Muscle of leg (tissue), 16 donors: ENCODE measurements at places on chromosomes 2 and 18. TPM values are rescaled to one million over a fixed set of nuclear protein-coding genes. Genes with fewer than 3 reads are reported as not detected.

GRCh38 chr2:232532419-232532818 is 6.5 kb downstream of the CHRND start:
- peaks cover 59% of the 10 kb centered on the region for H3K4me1 ChIP-seq
- H3K27ac ChIP-seq = no peak overlapping the region
- H3K27me3 ChIP-seq = peaks cover 4% of the 10 kb centered on the region
- H3K4me3 ChIP-seq = no peak overlapping the region
- peaks cover 38% of the 10 kb centered on the region for H3K36me3 ChIP-seq

DNA sequence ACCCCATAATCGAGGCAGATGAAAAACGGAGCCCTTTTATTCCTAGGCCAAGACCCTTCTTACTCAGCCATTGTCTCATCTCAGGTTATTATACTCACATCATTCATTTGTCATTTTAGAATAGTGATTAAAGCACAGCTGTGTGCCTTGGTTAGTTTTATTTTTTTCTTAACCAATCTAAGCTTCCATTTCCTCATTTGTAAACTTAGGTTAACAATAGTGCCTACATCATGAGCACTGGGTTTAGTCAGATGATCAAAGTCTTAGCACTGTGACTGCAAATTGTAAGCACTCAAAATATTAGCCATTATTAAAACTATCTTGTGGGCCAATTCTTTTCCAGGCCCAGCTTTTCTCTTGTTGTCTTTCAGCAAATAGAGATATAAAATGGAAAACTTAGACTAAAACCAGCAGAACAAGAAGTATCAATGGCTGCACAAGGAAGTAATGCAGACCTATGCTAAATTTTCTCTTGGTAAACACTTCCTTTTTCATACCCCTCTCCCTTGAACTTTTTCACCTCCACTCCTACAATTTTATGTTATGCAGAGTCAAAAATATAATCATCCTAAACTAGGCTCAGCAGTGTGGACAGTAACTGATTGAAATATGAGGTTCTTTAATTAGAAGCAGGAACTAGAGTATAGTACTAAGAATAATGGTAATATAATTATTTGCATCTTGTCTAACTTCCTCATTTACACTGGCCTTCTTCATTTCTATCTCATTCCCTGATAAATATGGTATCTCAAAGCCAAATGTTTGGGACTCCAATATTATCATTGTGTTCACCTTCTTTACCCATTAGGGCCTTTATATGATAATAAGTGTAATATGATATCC is 21.5 kb upstream of the GALNT3 start:
- no peaks in the 10 kb centered on the region for H3K27me3 ChIP-seq
- DNase-seq = no peak
- H3K36me3 ChIP-seq = no peaks in the 10 kb centered on the region
- H3K4me3 ChIP-seq = no peak overlapping the region

DNA sequence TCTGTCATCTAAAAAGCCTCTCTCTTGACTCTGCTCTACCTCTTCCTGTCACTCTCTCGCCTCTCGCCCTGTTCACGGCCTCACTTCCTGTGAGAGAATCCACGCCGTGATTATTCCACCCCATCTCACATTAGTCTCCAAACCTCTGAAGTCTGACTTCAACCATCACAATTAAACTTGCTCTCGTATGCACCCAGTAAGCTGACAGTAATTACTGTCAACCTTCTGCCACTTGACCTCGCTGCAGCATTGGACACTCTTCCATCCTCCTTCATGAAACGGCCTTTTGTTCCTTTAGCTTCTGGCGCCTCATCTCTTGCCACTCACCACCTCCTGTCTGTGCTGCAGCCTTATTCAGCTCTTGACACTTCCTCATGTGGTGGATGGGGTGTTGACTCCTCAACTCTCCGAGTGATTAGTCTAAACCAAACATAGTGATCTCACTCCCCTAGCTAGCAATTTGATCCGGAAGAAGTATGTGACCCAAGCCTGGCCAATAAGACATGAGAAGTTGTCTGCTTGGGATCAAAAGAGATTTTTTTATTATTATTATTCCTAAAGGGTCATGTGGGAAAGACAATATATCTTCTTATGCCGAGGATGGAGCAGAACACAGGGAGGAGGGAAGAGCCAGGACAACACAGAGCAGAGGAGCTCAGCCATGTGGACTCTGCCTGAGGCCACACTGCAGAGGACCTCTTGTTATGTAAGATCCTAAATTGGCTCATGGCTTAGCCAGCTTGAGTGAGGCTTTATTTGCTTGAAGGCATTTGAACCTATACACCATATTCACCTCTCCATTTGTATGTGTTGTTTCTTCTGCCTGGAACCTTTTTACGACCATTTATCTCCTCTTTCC is 38.4 kb upstream of the MYO1B start:
- DNase-seq = no peak
- H3K36me3 ChIP-seq = no peaks in the 10 kb centered on the region
- H3K27ac ChIP-seq = no peak overlapping the region
- no peaks in the 10 kb centered on the region for H3K27me3 ChIP-seq
- H3K4me3 ChIP-seq = no peak overlapping the region

COL3A1 gene
- 6,715 TPM for polyA plus RNA-seq

TFPI gene
- polyA plus RNA-seq = 56.9 TPM

DNA sequence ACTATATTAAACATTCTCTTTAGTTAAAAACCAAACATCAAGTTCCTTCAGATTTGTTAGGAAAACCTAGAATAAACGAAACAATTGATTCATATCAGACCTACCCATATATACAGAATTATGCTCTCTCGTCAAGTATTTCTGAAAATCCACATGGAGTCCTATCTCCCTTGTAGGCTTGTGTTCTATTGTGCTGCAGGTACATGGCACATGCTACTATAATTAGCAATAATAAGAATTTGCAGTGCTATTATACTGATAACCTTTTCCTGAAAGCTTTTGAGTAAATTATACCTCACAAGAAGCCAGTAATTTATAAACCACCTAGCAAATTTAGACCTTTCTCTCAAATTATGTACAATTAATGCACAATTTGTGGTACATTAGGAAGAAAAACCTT is 158.6 kb upstream of the STK17B start:
- H3K36me3 ChIP-seq = no peaks in the 10 kb centered on the region
- H3K4me3 ChIP-seq = no peak overlapping the region
- no peaks in the 10 kb centered on the region for H3K27me3 ChIP-seq
- peaks cover 3% of the 10 kb centered on the region for H3K4me1 ChIP-seq
- no peak for DNase-seq
- H3K27ac ChIP-seq = no peak overlapping the region

- no peak for DNase-seq
- H3K27ac ChIP-seq = no peak overlapping the region
- peaks cover 2% of the 10 kb centered on the region for H3K36me3 ChIP-seq
- peaks cover 15% of the 10 kb centered on the region for H3K4me1 ChIP-seq
- H3K4me3 ChIP-seq = no peak overlapping the region
Observed at GRCh38 chr2:69765096-69765380, 23.1 kb downstream of the ANXA4 start.

GRCh38 chr2:28387082-28387960 is 5.3 kb upstream of the FOSL2 start:
- H3K4me3 ChIP-seq = no peak overlapping the region
- H3K27me3 ChIP-seq = no peaks in the 10 kb centered on the region
- no peak overlapping the region for H3K27ac ChIP-seq

DNA sequence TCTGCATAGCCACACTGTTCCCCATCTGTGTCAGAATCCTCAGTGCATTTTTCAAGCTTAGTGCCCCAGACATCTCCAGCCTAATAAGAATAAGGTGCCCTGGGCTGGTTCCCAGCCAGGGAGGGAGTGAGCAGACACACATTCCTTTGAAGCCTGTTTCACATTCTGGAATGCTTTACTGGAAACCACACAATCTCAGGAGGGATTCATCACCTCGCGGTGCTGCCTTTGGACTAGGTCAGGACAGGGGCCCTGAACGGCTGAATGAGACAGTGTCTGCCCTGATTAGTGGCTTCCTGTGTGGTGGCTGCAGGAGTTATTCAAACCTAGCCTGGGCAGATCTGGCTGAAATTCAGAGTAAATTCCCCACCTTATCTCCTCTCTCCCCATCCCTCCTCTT is 108.0 kb upstream of the LDAH start:
- no peak overlapping the region for H3K4me3 ChIP-seq
- no peak overlapping the region for H3K27ac ChIP-seq
- H3K36me3 ChIP-seq = no peaks in the 10 kb centered on the region
- peaks cover 2% of the 10 kb centered on the region for H3K27me3 ChIP-seq
- no peak for DNase-seq

DNA sequence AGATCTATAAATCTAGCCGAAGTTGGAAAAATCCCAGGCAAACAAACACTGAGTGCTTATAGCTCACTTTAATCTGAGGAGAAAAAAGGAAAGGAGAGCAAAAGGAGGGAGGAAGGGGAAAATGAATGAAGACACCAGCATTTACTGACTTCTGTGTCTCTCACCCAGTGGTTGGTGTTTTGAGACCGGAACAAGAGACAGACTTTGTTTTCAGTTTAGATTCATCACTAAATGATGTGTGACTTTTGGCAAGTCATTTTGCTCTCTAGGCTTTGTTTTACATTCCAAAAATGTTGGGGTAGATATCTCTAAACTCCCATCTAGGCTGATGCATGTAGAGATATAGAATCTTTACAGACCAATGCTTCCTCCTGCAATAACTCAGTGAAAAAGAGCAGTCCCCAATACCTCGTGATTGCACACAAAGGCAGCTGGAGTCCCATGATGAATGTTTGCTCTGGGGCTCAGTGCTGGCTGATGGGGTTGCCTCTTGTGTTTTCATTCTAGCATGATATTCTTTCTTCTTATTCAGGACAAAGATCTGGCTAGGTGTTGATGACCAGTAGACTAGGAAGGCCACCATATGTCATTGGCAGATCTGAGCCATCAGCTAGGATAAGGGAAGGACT is 51.4 kb downstream of the TRIB2 start:
- no peak overlapping the region for H3K4me3 ChIP-seq
- peaks cover 3% of the 10 kb centered on the region for H3K4me1 ChIP-seq
- H3K27ac ChIP-seq = no peak overlapping the region

SIX3 gene
- polyA plus RNA-seq = not detected

DNA sequence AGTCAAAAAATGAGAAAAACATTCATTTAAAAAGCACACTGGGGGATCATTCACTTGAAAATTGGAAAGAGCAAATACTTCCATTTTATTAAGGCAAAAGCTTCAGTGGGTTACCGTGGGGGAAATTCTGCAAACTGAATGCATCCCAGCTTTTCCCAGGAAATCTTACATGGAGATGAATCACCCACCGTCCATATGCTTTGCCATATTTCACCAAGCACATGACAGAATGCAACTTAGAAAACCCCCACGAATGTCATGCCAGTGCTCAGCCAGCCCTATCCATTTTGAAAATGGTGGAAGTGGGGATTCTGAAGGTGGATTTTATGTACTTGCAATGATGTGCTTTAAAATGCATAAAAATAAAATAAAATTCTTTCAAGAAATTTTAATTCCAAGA is 485.5 kb upstream of the ID2 start:
- H3K4me3 ChIP-seq = no peak overlapping the region
- H3K36me3 ChIP-seq = no peaks in the 10 kb centered on the region
- H3K4me1 ChIP-seq = peaks cover 3% of the 10 kb centered on the region
- no peaks in the 10 kb centered on the region for H3K27me3 ChIP-seq
- H3K27ac ChIP-seq = no peak overlapping the region

GRCh38 chr2:65638443-65638842 is 206.0 kb upstream of the SPRED2 start:
- peaks cover 7% of the 10 kb centered on the region for H3K4me1 ChIP-seq
- no peak overlapping the region for H3K27ac ChIP-seq
- peaks cover 5% of the 10 kb centered on the region for H3K27me3 ChIP-seq
- no peaks in the 10 kb centered on the region for H3K36me3 ChIP-seq
- H3K4me3 ChIP-seq = no peak overlapping the region

DNA sequence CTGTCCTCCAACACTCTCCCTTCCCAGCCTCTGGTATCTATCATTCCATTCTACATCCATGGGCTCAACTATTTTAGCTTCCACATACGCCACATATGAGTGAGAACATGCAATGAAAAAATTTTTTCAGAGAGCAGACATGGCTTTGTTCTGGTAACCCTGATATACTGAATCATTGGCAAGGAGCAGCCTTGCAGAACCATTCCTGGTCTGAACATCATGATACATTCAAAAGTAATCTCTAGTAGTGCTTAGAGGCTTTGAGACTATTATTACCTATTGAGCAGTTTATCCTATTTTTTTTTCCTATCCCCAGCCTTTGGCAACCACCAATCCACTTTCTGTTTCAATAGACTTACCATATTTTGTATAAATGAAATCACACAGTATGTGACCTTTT is 393.1 kb upstream of the KCNH7 start:
- H3K27me3 ChIP-seq = no peaks in the 10 kb centered on the region
- H3K36me3 ChIP-seq = no peaks in the 10 kb centered on the region
- H3K4me1 ChIP-seq = no peaks in the 10 kb centered on the region
- H3K4me3 ChIP-seq = no peak overlapping the region
- DNase-seq = no peak

DNA sequence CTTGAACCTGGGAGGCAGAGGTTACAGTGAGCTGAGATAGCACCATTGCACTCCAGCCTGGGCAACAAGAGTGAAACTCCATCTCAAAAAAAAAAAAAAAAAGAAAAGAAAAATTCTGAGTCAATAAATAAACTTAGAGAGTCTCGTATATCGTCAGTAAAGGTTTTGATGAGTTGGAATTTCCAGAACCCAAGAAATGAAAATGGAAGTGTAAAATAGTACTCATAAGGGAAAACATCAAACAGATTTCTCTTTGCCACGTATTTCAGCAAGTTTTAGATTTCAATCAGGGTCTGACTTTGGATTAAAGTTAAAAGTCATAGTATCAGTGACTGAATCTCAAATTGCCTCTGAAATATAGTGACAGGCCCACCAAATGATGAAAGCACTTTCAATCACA is 71.4 kb upstream of the SPOPL start:
- H3K4me3 ChIP-seq = no peak overlapping the region
- no peaks in the 10 kb centered on the region for H3K36me3 ChIP-seq
- no peak overlapping the region for H3K27ac ChIP-seq
- DNase-seq = no peak
- H3K4me1 ChIP-seq = no peaks in the 10 kb centered on the region
- H3K27me3 ChIP-seq = no peaks in the 10 kb centered on the region

DNA sequence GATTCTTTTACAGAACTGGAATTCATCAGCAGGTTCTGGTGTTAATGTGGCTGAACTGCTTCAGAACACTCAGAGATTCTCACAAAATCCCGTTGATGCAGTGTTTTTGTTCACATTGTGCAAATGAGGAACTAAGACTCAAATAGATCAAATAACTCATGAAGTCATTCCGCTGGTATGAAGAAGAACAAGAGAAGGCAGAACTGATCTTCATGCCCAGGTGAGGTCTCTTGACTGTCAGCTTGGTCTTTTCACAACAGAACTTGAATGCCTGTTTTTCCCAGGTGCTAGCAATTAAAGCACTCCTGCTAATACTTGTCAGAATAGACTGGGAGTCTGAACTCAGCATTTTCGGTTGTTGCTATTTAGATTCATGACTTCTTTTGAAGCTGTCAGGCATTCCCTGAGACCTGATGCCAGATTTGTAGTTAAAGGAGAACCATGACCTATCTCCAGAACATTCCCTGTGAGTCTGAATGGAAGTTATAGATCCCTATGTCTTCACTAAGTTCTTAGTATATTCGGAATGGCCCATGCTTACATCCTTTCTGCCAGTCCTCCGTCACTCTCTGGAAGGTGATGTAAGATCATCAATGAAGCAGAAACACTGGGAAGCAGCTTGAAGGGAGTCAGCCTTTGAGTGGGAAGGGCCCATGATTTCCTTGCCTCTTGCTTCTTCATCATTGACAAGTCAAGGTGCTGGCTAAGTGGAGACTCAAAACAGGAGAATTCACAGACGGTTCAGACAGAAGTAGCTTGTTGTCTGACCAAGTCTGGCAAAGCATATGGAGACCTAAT is 155.7 kb downstream of the MTCL1 start:
- no peak overlapping the region for H3K27ac ChIP-seq
- no peaks in the 10 kb centered on the region for H3K4me1 ChIP-seq
- H3K27me3 ChIP-seq = no peaks in the 10 kb centered on the region
- no peak overlapping the region for H3K4me3 ChIP-seq

CABYR gene
- polyA plus RNA-seq = 4.0 TPM
